ENCODE measurements at places on chromosomes 3 and 15. TPM values are rescaled to one million over a fixed set of nuclear protein-coding genes. Genes with fewer than 3 reads are reported as not detected.
A peak's percentile ranks its signal among the peaks of the same experiment; 100 is the strongest.

ECT2 gene
- 32.9 TPM for total RNA-seq

ZNF860 gene
- total RNA-seq: 1.6 TPM

GOLGA8N gene
- 3.9 TPM for total RNA-seq

PLSCR2 gene
- total RNA-seq: not detected

ACTRT3 gene
- 4.0 TPM for total RNA-seq

ALS2CL gene
- total RNA-seq: 5.7 TPM

WDR93 gene
- 0.07 TPM for total RNA-seq

PLS1 gene
- total RNA-seq: 3.4 TPM

CSTA gene
- not detected for total RNA-seq

KBTBD13 gene
- total RNA-seq: not detected

UACA gene
- 152 TPM for total RNA-seq

FLNB gene
- total RNA-seq: 1,024 TPM

GRCh38 chr15:45150997-45151396, 21.2 kb downstream of the DUOX1 start:
- DNase-seq: no peak

DNA sequence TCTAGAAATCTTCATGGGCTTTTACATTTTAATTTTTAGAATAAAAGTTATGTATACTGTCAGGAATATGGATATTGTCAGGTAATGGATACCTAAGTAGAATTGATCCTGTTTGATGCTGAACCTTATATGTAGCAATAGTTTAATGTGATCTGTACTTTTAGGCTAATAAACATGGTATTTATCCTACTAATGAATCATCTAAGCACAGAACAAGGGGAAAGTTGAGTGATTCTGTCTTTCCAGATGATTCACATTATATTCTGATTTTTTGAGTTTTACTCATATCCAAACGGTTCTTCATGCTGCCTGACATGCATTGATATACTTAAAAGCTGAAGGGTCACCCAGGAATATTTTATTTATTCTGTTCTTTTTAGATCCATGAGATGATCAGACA, 34.5 kb downstream of the FANCI start:
- no peak for DNase-seq

GRCh38 chr15:93382200-93382820, 293.3 kb upstream of the RGMA start:
- no peak for DNase-seq

DNA sequence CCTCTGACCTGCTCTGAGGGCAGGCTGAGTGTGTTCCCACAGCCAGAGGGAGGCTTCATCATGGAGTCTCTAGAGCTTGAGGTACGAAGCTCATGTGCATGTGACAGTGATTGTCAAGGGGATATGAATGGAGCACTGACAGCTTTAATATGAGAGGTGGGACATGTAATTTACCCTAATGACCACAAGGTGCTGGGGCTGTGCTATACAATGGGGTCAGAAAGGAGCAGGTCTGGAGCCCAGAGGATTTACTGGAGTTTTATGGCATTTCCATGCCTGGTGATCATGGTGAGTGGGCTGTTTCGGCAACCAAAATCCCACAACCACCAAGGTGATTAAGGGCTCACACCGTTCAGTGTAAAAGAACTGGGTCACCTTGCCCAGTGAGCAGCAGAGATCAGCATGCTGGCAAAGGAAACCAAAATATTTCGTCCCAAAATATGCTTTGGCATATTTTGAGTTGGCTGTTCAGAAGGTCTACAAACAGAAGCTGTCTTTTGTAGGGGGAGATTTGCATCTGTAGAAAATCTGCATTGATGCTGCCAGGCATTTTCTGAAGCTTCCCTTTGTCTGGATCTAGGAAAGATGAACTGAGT, 40.1 kb upstream of the RASGRF1 start:
- no peak for DNase-seq

DNA sequence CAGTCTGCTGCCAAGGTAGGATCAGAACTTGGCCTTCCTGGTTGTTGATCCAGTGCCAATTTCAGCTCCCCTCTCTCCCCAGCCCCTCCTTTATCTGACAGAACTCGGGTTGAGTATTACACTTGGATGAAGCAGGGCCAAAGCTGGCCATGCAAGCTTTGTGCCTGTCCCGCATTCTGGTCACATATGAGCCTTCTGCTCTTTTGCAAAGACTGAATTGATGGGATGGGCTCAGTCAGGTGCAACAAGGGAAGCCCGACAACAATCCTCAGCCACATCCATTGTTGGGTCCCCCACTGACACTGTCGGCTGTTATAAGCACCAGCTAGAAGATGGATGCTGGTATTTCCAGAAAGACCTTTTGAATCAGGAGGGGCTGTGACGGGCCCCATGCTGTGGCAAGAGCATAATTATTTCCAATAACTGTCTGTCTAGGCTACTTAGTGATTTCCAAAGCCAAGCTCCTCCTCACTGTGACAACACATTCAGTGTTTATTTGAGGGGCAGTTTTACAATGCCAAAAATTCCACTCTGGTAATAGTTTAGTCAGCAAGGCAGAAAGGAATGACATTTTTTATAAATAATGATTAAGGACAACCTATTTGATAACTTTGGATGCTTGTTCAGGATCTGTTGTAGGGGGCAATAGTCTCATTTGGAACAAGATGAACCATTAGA, 146.8 kb upstream of the FRMD4B start:
- no peak for DNase-seq

DNA sequence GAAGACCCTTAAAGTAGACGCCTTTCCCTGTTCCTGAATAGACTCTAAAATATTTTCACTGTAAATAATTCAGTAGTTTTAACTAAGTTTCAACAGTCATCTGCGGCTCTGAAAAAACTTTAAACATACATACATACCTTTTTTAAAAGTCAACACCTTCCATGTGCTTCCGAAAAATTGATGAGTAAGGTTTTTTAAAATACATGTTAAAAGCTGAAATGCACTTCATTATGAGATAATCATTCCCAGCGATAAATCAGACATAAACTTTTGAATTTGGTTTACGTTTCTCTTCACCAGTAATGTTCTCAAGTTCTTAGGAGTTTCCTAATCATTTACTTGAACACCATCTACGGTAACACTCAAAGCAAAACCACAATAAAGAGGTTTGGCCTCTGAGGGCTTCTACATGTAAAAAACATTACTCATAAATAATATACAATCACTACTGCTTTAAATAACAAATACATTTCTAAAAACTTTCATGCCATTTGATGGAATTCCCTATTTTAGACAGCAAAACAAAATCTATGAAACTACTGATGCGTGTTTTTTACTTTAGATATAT, 403.5 kb downstream of the SHQ1 start:
- DNase-seq: no peak

- no peak for DNase-seq
These were observed 766 bp downstream of the FAM98B start for GRCh38 chr15:38454696-38455090.

- no peak for DNase-seq
These were observed 16.3 kb downstream of the GXYLT2 start for GRCh38 chr3:72904163-72904562.

DNA sequence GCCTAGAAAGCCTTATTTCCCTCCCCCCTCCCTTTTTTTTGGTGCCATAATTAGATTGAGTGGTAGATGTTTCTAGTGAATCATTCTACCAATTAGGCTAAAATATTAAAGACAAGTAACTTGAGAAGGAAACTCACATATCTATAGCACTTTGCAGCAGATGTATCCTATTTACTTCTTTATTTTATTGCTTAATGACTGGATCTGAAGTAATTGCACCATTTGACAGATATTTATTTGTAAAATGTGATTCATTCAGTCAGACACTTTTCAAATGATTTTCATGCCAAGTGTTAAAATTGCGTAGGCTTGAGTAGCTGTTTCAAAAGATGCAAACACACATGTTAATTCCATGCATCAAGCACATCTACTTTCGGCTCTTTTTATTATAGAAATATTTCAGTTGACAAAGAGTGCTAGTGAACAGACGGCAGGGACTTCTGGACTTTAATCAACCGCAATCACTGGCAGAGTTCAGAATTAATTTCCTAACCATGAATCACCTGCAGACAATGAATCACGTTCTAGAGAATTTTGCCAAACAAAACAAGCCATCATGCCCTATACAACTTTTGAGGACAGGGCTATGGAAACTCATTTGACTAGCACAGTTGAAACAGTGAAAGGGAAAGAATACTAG, 636.8 kb downstream of the MECOM start:
- peak; percentile 79 for DNase-seq

DNA sequence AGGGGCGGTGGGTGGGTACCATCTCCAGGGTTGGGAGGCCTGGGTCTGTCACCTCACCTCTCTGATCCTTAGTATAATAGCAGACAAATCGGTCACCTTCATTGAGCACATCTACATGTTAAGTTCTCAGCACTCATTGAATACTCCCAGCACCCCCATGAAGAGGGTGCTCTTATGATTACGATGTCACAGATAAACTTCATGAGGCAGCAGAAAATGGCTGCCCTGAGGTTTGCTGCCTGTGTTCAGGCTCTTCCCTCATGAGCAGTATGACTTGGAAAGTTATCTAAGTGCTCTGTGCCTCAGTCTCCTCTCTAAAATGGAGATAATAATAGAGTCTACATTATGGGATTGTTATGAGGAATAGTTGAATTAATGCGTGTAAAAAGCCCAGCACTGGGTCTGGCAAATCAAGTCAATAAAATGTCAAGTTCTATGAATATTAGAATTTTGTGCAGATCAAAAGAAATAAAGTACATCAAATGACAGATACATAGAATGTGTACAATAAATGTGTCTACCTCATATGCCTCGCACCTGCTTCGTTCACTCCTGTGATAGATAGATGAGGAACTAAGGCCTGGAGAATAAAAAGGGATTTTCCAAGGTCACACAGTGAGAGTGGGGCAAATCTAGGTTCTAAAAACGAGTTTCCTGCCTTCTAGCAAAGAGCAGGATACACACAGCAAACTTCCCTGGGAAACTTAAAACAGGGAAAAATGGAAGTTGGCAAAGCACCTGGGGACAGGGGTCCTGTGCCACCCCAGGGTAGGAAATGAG, 142.2 kb upstream of the MRPS22 start:
- DNase-seq: no peak

- DNase-seq: no peak
These were observed 32.2 kb downstream of the PPP2R3A start for GRCh38 chr3:135997554-135998320.

DNA sequence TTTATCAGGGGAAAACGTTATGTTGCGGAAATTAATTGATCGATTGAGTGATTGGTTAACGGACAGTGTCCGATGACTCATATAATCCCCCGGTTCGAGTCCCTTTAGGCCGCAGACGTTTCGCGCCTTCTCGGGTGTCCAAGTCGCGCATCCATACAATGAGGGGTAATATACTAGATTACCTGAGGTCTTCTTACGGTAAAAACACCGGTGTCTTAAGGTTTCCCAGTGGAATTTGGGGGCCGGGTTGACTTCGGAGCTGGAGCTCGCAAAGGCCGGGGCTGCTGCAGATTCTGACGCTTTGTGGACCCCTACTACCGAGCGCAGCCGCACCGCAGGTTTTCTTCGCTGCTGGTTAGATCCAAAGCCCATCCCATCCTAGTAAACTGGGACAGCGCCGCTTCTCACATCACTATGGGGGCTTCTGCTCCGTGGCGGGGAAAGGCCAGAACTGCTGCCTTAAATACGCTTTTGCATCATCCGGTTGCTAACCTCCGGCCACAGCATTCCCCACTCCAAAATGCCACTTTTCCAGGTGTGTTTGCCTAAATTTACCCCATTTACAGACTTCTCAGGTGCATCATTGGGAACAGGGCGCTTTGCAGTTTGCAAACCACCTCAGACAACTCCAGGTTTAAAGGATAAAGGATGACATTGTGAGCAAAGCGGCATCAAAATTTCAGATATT, 858 bp upstream of the SACM1L start:
- DNase-seq: no peak

- no peak for DNase-seq
These were observed 243.8 kb upstream of the TPRG1 start for GRCh38 chr3:188927971-188928370.

GRCh38 chr3:129068291-129068886, 7.8 kb downstream of the GP9 start:
- no peak for DNase-seq

- DNase-seq: no peak
These were observed 90.4 kb upstream of the TSEN2 start for GRCh38 chr3:12393894-12394293.

- no peak for DNase-seq
These were observed 77.0 kb upstream of the STAC start for GRCh38 chr3:36303286-36303685.

GRCh38 chr3:14363379-14363778, 39.0 kb upstream of the SLC6A6 start:
- no peak for DNase-seq

GRCh38 chr15:101641894-101642293, 10.3 kb downstream of the TM2D3 start:
- DNase-seq: peak; percentile 78

GRCh38 chr15:49406352-49407118, 16.5 kb upstream of the FGF7 start:
- no peak for DNase-seq

GRCh38 chr15:82228750-82229149, 33.8 kb downstream of the EFL1 start:
- DNase-seq: no peak

- DNase-seq: no peak
These were observed 277.2 kb upstream of the TTC14 start for GRCh38 chr3:180324791-180325190.

DNA sequence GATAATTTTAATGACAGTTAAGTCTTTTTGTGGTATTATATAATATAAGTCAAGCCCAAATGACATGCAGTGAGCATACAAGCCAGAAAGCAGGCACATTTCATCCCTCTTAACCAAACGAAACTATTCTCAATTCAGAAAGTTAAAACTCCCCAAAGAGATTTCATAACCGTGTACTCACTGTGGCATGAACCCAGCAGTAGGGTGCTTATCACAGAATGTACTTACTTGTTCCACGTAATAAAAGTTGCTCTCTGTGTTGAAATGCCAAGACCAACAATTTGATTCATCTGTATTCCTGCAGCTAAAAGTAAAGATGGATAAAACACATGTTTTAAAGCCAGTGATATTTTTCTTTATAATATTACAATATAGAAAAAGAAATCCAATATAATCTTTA, 12.1 kb downstream of the GK5 start:
- no peak for DNase-seq

- no peak for DNase-seq
These were observed 15.3 kb upstream of the CEP97 start for GRCh38 chr3:101709126-101709525.

GRCh38 chr3:155549087-155549486, 195.8 kb downstream of the PLCH1 start:
- no peak for DNase-seq

GRCh38 chr15:74451861-74452835, 8.8 kb downstream of the UBL7 start:
- DNase-seq: no peak

DNA sequence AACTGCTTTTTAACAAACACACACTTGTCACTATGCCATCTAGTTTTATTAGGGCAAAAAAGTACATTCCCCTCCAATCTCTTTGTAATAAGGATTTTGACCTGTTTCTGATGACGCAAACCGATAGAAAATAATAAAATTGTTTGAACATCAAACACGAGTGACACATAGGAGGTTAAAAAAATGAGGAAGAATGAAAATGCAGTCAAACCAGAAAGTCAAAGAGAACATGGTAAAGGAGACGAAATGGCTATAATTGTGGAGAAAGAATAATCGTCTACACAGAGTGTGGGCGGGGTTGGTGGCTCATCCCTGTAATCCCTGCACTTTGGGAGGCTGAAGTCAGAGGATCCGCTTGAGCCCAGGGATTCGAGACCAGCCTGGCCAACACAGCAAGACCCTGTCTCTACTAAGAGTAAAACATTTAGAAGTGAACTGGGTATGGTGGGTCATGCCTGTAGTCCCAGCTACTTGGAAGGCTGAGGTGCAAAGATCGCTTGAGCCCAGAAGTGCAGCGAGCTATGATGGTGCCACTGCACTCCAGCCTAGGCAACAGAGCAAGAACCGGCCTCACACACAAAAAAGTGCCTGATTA, 83.2 kb downstream of the MEIS2 start:
- no peak for DNase-seq

Measured in pulmonary artery endothelial cell (primary cell).